Fibroblast of skin of scalp (primary cell): ENCODE measurements at places on chromosomes 2 and 18.

- DNase-seq, result no peak
Observed at GRCh38 chr2:127040169-127040568, 66.8 kb downstream of the BIN1 start.

GRCh38 chr2:167784084-167784425 lies 463.3 kb downstream of the STK39 start:
- no peak for DNase-seq

GRCh38 chr18:55202232-55202917 lies 243.1 kb upstream of the CCDC68 start:
- no peak for DNase-seq

DNA sequence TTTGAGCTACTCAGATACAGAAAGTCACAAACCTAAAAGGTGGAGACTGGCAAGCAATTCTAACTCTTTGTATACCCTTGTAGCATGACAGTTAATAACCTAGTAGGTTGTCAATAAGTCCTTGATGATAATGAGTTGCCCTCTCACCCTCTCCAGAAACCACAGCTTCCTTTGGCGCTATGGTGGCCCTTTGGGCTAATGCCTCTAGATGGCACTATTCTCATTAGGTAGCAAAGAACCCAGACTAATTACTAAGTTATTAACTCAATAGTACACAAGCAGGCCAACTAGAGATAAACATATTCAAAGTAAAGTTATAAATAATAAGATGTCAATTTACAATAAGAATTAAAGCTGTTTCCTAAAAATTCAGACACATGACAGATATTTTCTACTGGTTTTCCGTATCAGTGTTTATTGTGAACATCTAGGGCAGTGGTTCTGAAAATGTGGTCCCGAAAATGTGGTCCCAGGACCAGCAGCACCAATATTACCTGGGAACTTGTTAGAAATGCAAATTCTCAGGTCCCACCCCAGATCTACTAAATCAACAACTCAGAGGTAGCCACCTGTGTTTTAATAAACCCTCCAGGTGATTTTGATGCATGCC lies 41.1 kb downstream of the LDAH start:
- DNase-seq, result peak; percentile 22

DNA sequence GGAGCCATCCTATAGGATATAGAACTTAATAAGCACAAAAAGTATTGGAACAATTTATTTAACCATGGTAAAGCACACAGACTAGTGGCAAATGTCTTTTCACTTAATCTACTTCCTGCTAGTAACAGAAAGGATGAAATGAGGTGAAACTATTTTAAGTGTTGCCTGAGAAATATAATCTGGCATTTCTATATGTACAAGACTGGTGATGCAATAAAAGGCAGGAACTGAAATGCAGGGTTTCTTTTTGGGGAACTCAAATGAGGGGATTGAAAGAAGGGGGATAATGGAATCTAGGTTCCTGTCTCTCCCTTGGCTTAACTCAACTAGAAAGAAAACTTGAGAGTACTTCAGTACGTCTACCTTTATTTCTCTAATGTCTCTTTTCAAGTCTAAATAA lies 122.3 kb downstream of the MEMO1 start:
- peak; percentile 45 for DNase-seq

DNA sequence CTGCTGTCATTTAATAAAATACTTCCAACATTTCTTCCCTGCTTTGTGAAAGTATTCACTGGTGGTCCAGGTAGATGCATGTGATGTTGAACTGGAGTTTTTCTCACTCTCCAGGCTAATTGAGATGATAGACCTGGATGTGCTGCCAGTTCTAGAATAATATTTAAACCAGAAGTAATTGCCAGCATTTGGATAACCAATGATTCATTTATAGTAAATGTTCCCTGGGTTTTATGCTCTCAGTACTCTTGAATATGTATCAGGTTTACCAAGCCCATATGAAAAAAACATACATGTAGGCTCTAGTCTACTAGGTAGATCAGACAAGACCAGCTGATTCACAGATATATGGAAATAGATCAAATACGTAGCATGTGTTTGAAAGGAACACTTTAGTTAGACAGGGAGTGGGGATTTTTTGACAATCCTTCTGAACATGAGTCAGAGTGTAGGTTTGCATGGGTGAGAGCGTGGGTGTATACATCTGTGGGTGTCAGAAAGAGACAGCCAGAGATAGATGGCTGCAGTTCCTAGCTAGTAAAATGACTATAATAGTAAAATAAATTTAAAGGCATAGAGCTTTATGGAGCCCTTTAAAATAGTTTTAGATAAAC lies 115.1 kb downstream of the NAB1 start:
- DNase-seq, result no peak

GRCh38 chr2:240259924-240260529 lies 119.6 kb upstream of the OTOS start:
- DNase-seq, result no peak

DNA sequence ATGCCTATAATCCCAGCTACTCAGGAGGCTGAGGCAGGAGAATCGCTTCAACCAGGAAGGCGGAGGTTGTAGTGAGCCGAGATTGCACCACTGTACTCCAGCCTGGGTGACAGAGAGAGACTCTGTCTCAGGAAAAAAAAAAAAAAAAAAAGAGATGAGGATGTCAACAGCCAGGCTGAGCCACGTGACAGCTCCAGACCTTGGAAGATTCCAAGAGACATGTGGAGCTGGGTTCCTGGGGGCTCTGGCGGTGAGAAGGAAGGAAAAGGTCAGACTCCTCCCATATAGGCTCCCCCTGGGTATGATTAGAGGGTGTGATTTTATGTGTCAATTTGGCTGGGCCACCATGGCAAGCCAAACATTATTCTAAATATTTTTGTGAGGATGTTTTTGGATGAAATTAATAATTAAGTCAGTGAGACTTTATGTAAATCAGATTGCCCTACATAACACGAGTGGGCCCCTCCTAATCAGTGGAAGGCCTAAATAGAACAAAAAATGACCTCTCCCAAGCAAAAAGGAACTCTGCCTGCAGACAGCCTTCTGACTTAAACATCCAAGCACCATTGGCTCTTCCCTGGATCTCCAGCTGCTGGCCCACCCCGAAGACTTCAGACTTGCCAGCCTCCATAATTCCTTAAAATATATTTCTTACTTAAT lies 81.6 kb downstream of the MRO start:
- no peak for DNase-seq

DNA sequence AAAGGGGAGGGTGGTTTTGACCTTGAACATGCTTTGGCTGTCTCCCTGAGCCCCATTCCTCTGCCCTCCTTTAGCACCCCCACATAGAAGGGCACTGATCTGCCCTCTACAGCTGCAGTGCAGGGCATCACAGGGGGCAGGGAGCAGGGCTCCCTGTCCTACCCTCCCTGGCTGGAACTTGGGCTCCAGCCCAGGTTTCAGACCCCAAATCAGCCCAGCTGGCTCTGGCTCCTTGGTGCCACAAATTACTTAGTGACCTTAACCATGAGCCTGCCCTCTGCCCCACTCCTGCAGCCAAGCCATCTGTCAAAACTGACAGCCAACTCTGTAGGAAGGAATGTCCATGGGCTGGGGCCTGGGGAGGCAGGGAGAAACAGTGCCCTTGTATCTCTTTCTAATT lies 105.6 kb downstream of the MAPK4 start:
- DNase-seq, result no peak

DNA sequence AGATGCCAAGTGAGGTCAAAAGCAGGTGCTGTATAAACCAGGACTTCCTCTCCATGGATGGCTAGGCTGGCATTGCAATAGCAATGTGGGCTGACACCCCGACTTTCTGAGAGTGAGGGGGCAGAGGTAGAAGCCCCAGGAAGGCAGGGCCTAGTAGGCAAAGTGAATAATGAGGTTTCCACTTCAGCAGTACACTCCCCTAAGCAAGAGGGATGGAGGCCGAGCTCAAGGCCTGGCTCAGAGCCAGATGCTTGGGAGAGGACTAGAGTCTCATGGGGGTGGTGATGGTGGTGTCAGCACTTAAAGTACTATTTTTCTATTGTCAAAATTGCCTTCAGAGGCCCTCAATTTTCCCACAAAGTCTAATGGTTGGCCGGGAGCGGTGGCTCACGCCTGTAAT lies 41.6 kb upstream of the HK2 start:
- DNase-seq, result no peak
